ENCODE measurements at places on chromosomes 3 and 15.
A peak's percentile ranks its signal among the peaks of the same experiment; 100 is the strongest.

GRCh38 chr15:81560405-81560804 lies 186.4 kb upstream of the TMC3 start:
- DNase-seq: no peak

DNA sequence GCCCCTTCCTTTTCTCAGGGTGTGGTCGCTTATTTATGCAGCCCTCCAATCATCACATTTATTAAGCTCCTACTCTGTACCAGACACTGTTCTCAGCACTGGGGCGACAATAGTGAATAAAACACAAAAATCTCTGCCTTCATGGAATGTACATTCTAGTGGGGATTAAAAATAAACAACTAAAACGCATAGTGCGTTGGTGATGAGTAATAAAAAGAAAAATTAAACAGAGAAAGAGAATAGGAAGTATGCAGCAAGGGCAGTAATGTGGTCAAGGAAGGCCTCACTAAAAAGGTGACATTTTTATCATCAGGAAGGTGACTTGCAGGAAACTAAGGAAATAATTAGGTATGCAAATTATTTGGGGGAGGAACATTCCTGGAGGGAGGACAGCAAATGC lies 5.1 kb downstream of the SLC51B start:
- no peak for DNase-seq

- DNase-seq: no peak
Observed at GRCh38 chr3:153244961-153245360, 82.9 kb downstream of the RAP2B start.

GRCh38 chr3:1251282-1252060 lies 158.6 kb downstream of the CNTN6 start:
- DNase-seq: no peak

- DNase-seq: peak; percentile 50
Observed at GRCh38 chr3:12741209-12741608, 17.9 kb downstream of the TMEM40 start.

GRCh38 chr3:101996832-101997231 lies 147.5 kb downstream of the NFKBIZ start:
- DNase-seq: no peak

DNA sequence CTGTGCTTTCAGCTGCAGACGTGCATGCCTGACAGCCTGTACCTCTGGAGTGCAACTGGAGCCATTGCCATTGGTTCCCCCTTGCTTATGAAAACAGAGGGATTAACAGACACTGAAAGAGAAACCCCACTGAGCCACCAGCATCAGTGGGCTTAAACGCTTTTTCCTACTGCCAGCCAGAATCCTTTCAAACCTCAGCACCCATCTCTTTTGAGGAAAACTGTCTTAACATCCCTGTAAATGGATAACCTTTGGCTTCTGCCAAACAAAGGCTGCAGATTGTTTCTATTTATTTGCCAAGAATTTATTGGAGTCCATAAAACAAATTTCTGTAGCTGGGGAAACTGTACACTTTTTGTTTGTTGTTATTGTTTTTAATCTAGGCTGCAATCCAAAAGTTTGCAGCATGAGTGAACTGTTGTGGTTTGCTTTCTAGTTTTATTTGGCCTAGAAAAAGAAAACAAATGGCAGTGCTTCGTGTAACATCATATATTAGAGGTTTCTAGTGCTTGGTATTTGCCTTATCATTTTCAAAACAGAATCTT lies 369.2 kb upstream of the IL12A start:
- no peak for DNase-seq

DNA sequence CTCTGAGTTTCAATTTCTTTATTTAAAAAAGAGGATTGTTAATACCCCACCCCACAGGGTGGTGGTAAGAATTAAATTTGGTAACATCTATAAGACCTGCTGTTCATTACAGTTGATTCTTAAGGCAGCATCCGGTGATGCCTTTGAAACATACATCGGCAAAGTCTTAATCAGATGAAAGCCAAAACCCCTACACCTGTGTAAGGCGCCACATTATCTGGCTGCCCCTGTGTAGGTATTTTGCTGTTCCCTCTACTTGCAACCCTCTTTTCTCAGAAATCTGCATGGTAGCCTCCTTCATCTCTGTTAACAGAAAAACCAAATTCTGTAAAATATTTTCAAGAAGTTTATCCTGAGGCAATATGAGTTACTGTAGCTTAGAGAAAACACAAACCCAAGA lies 90.0 kb downstream of the ST6GAL1 start:
- DNase-seq: no peak

DNA sequence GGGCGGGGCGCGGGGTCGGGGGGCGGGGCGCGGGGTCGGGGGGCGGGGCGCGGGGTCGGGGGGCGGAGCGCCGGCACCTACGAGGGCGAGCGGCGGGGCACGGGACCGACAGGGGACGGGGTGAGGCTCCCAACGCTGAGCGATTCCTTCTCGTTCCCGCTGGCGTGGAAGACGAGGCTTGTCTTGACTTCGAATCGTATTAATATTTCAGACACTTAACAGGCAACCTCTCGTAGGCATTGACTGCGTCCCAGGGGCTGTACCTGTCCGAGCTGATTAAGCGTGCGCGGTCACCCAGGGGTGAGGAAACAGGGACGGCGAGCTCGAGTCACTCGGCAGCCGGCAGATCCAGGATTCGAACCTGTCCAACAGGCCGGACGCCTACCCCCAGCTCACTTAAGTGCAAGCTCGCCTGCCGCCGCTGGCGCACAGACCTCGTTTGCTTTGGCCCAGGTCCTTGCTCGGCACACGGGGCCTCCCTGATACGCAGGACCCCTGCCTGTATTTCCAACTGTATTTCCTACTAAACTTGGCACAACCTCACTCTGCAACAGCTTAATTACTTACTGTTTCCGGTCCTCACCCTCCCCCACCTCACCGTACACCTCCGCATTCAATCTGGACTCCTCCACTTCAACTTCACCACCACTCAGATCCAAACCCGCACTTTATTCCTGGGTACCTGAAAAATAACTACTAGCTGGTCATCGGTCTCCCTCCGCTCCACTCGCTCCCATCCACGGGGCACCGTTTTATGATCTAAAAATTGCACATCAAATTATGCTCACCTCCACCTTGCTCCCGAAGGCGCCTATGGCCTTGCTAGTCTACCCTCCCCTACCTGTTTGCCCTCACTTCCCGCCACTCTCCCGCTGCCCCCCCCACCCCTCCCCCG lies 722 bp upstream of the ZXDC start:
- peak; percentile 50 for DNase-seq

- DNase-seq: no peak
Observed at GRCh38 chr3:72533591-72534473, 314.4 kb downstream of the SHQ1 start.

GRCh38 chr15:74451322-74451721 lies 9.6 kb downstream of the UBL7 start:
- no peak for DNase-seq

- no peak for DNase-seq
Observed at GRCh38 chr3:101171681-101172191, 148.6 kb downstream of the IMPG2 start.

- DNase-seq: no peak
Observed at GRCh38 chr3:141938011-141938500, 61.6 kb downstream of the ATP1B3 start.

DNA sequence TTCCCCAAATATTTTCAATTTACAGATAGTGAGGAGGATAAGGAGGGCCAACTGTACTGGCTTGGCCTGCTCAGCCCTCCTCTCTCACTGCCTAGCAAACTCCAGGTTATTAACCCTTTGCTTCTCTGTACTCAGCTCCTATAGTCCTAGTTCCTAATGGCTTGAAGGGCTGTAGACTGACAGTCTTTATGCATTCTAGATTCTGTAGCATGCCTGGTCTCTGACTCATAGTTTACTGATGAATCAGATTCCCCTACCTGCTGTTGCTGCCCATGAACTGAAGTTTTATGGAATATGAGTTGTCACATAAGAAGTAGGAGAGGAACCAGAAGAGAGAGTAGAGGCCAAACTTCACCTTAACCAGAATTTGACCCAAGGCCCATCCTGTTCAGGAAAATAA lies 27.1 kb upstream of the MAP3K13 start:
- DNase-seq: no peak

GRCh38 chr15:90205050-90205848 lies 4.1 kb downstream of the SEMA4B start:
- no peak for DNase-seq

DNA sequence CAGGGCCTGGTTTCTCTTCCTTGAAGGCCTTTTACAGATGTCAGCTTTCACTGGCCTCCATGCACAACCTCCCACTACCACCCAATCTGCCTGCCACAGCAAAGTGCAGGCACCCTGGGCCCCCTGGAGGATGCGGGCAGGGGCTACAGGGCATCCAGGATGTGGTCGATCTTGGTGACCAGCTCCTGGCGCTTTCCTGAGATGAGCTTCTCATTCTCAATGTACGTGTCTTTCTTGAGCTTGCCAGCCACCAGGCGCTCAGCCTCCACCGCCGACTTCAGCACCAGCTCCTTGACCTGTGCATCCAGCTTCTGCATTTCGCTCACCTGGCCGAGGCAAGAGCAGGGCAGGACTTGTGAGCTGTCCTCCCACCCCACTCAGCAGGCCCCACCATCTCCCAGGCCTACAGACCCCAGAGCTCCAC lies 30.3 kb downstream of the RPN1 start:
- DNase-seq: no peak

GRCh38 chr3:12476238-12476897 lies 7.9 kb upstream of the TSEN2 start:
- DNase-seq: no peak

DNA sequence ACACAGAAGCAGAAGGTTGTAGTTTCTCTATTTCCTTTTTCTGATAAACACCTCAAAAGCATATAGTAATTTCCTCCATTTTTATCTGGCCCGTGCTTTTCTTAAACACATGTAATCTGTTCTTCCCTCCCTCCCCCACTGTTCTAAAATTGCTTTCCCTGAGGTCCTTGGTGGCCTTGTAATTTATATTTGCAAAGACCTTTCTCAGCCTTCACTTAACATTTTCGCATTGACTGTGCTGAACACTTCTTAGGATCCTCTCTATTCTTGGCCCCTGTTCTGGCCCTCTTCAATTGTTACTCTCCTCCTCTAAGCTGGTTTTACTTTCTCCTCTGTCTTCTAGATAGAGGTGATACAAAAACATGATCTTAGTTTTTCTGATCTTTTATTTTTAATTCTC lies 28.3 kb downstream of the GAP43 start:
- no peak for DNase-seq

- DNase-seq: no peak
Observed at GRCh38 chr3:144989807-144990206, 1018.2 kb downstream of the DIPK2A start.

- DNase-seq: no peak
Observed at GRCh38 chr3:22612927-22613326, 590.2 kb upstream of the UBE2E2 start.

DNA sequence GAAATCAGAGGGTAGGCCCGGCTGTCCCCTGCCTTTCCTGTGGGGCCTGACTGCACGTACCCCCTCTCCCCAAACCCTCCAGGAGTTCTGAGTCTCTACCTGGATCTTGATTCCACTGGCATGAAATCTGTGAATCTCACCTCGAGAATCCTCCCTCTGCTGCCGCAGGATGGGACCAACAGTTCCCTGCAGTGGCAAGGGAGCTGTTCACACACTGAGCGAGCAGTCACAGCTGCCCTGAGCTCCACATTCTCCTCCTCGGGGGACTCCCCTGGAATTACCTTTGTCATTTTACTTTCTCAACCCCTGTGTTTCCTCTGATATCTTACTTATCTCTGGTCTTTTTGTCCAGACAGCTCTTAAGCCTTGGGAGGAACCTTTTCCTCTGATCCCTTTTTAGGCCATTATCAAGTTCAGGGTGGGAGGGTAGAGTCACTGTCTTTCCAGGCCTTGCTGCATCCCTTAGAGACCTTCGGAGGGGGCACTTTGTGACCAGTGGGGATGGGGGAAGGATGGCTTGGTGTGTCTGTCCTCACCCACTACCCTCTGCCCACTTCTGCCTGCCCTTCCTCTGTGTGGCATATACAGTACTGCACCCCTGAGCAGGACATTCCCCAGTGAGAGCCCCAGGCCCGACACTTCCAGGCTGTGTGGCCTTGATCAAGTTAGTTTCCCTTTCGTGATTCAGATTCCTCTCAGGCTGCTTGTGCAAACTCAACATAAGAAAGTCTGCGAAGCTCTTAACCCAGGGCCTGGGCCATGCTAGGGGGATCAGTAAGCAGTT lies 42.0 kb downstream of the CACNA2D3 start:
- DNase-seq: no peak

GRCh38 chr3:38214560-38214959 lies 49.2 kb downstream of the OXSR1 start:
- DNase-seq: no peak

- DNase-seq: no peak
Observed at GRCh38 chr3:93910097-93910496, 63.6 kb downstream of the PROS1 start.

GRCh38 chr15:57969355-57969754 lies 96.2 kb downstream of the ALDH1A2 start:
- DNase-seq: no peak

GRCh38 chr3:128281056-128281455 lies 127.8 kb downstream of the EEFSEC start:
- DNase-seq: no peak

- DNase-seq: peak; percentile 3
Observed at GRCh38 chr3:147945968-147946519, 536.9 kb downstream of the ZIC1 start.

DNA sequence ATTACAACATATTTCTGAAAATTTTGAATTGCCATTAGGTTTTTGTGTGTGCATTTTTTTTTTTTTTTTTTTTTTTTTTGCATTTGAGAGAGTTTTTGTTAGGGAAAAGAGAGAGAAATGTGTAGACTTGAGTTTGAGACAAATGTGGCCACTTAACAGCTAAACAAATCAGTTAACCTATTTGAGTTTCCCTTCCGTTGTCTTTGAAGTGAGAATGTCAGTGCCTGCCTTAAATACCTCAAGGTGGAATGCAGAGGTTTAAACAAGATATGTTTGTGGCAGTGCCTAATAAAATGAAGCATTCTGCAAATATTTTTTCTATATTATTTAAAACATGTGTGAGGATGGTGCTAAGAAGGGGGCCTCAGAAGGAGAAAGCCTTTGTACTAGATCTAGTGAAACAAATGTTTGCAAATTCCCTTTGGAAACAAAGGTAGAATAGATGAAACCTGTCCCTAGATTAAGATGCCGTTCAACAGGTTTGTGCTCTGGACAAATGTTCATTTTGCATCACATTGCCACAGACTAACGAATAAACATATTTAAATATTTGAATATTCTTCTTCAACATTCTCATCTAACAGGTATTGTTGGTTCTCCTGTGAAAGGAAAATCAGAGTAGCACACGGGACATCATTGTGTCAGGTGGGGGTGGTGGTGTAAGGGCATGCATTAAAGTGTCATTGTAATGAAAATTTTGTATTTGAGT lies 80.7 kb downstream of the SATB1 start:
- DNase-seq: no peak

DNA sequence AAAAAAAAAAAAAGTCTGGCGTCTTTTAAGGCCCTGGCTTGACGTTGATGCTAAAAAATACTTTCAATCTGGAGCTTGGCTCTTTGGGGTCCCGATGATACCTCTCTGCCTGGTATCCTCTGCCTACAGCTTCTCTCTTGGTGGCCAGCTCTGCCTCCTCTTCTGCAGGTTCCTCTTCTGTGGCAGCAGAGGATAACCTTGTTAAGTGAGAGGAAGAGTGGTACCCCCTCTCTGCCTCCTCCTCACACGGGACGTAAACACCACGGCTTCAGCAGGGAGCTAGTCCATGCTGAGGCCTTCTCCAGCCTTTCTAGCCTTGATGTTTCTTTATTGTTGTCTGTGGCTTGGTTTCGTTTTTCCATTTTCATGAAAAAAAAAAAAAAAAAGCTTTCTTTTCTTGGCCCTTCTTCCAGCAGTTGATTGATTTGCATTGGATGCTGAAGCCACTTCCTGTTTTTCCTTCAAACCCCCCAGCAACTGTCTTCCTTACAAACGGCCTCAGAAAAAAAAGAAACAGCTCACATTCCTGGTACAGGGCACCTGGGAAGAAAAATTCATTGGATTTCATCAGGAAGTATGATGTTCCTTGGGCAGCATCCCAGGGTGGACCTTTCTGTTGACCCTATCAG lies 59.7 kb downstream of the RORA start:
- no peak for DNase-seq

Measured in NCI-H2029 treated with DMSO at 0.1 percent for 48 hours (cell line).